ENCODE measurements at places on chromosomes 13 and 19.

GRCh38 chr19:33392341-33393285 lies 19.1 kb downstream of the CEBPG start:
- no peak for DNase-seq

GRCh38 chr13:21934284-21934683 lies 263.4 kb downstream of the FGF9 start:
- DNase-seq, result no peak

DNA sequence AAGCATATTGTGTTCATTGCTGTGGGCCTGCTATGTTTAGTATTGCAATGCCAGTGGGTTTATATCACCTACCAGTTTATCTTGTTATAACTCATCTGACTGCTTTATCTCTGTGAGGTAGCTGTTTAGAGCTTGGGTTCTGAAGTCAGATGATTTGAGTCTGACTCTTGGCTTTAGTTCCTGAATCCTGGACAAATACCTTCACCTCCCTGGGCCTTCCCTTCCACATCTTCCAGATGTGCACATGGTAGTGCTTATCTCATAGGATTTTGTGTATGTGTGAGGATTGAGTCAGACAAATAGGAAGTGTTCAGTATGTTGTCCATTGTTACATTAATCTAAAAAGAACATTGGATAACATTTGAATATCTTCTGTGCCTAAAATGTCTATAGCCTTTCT lies 63.5 kb upstream of the ANKRD10 start:
- no peak for DNase-seq

GRCh38 chr13:50080203-50080910 lies 65.1 kb downstream of the KCNRG start:
- DNase-seq, result peak; percentile 67

GRCh38 chr19:37953171-37953917 lies 46.3 kb downstream of the SIPA1L3 start:
- no peak for DNase-seq

DNA sequence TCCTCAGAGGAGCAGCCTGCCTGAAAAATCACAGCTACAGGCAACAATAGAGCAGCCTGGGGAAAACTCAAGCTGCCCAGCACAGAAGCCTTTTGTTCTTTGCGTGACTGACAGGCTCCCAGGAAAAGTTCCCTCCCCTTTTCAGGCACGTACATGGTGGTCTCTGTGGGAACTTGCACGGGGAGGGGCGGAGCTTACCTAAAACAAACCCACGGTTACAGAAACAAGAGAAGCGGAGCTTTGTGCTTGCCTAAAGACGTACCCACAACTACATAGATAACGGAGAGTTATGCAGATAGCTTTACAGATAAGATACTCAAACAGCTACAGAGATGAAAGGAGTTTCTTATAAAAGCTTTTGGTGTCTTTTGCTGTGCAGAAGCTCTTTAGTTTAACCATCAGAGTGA lies 11.4 kb downstream of the ETFB start:
- no peak for DNase-seq

DNA sequence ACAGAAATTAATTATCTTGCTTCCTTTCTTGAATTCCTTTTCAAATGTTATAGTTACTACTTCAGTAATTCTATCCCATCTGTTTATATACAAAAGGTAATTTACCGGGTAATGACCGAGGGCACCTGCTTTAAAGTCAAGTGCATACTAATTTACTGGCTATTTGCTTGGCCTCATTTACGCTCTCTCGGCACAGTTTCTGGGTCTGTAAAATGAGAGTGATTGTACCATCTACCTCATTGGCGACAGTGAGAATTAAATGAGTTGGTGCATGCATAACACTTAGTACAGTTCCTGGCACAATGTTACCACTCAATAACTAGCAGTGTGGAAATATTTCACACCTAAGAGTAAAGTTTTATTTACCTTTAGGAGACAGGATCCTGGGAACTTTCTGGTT lies 111.6 kb downstream of the GGACT start:
- no peak for DNase-seq

- no peak for DNase-seq
These were observed 17.8 kb upstream of the CCNA1 start for GRCh38 chr13:36414461-36414860.

DNA sequence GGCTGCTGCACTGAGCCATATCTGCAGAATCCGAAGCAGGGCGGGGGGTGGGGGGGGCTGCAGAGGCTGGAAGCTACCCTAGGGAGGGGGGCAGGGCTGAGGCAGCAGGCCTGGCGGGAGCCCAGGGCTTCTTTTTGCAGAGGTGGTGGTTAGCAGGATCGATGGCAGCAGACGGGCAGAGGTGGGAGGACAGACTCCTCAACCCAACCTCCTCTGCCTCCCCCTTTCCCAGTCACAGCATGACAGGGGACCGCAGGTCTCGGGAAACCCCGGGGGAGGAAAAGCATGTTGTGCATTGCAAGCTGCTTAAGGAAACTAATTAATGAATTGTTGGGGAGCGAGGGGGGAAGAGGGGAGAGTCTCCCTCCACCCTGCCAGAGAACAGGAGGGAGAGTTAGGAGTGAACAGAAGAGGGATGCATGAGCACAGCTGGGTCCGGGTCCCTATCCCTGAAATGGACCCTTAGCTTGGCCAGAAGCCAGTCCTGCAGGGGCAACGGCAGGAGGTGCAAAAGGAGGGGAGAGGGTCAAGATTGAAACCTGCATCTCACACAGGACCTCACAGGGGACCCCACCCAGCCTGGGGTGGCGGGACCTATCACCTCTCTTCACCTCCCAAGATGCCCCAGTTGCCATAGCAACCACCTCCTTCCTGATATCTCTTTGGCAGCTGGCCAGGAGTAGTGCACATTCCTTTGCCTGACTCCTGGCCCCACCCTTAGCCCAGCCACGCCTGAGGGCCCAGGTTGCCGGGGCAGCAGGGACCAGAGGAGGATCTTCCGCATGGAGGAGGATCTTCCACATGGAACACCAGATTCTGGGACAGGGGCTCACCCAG lies 1.8 kb downstream of the FXYD7 start:
- DNase-seq, result no peak

GRCh38 chr13:42394361-42394708 lies 122.4 kb downstream of the AKAP11 start:
- DNase-seq, result no peak

DNA sequence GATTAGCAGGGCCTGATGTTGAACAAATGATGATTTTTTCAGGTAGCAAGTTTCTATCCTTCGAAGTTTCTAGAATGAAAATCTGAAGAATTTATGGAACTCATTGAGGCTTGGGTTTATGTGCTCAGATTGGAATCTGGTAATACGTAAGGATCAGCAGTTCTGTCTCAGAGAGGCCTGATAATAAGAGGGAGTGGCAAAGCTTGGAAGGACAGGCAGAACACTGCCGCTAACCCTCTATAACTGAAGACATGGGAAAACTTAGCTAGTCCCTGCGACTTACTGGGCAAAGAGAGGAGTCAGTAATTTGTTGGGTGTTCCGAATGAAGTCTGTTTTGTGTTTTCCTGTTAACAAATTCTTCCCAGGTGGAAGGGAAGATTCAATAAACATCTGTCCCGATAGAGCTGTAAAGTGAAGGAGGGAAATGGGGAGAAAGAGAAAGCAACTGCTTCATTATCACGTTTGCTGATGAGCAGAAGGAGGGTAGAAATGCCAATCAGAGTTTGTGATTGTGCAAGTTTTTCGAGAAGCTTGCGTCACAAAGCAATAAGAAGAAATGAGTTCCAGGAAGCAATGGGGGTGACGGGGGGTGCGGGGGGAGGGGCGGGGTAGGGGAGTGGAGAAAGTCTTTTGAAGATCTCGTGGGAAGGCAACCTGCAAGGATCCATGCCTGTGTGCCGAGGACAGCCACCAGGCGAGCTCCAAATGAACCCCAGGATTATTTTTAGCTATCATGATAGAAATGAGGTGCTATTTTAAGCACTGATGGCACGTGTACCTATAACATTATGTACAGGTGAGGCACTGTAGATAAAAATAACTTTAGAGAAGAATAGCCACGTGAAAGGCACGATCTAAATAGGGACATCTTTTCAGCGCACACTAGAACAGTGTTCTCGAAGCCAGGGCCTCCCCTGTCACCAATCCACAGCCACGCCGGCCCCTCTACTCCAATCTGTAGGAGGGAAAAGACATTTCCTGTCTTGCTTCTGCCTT lies 224.1 kb downstream of the FGF9 start:
- no peak for DNase-seq

DNA sequence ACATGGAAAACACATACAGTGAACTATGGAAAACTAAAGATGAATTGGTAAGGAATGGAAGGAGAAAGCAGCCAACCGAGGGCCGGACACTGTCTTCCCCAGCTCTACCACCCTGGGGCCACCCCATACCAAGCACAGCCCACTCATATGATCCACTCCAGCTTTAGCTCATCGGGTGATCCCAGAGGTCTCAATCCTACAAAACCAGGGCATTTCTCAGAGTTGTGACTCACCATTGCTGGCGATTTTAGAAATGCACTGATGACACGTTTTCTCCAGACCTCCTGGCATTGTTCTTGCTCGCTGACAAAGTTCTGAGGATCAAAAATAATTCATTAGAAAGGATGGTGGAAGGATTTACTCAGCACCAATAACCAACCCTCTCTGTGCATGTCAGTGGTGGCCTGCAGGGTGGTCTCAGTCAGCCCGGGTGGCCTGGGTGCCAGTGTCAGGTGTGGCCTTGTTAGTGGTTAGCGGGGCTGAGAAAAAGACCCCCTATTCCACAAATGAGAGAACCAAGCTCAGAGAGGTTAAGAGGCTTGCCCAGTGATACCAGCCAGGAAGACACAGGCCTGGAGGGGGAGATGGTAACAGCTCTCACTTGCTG lies 6.6 kb downstream of the TMEM272 start:
- DNase-seq, result no peak

- DNase-seq, result no peak
These were observed 44.0 kb upstream of the KPNA3 start for GRCh38 chr13:49836516-49836915.

DNA sequence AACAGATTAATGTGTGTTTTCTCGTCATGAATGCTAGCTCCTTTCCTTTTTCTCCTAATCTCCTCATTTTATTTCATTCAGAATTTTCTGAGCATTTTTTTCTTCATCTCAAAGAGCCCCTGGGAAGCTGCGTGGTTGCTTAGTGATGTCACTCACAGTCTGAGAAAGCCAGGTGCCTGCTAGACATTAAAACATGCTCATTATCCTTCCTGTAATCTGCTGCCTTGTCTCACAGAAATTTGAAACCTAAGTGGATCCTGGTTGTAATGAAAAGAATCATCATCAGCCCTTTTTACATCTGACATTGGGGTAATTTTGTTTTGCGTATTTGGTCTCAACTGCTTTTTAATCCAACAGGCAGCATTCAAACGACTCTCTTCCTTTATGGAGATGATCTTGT lies 108.2 kb upstream of the RNF113B start:
- DNase-seq, result no peak

GRCh38 chr19:45638930-45639729 lies at the start of gene EML2:
EML2 (minus strand) TSS chr19:45639397; CDS start chr19:45639376, 21 bp downstream.
- peak; percentile 49 for DNase-seq

DNA sequence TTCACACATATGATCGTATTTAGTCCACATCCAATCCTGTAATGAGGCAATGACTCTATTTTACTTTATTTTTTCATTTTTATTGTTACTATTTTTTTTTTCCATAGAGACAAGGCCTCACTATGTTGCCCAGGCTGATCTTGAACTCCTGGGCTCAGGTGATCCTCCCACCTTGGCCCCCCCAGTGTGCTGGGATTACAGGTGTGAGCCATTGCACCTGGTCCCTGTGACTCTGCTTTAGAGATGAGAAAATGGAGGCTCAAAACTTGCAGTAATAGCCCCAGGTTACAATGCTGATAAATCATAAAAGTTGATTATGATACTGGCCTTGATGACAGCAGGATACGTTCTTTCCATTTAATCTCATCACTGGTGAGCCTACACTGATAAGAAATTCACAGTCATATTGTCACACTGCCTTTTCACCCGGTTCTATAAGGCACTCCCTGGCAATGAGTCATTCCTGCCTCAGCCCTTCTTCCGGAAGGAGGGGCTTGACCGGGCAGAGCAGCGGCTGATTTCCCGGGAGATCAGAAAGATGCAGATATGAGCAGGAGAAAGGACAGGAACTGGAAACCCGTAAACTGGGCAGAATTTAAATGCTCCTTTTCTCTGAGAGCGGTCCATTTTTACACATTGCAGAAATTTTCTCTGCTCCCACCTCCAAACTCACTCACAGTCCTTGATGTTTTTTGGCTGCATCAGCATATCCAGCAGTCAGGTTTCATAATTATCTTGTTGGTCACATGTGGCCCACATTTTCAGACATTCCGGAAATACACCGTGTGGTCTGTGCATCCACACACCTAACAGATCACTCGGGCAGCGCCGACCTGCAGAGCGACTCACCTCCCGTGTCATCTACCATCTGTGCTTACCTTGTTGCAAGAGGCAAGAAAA lies 616.4 kb downstream of the EFNB2 start:
- no peak for DNase-seq

GRCh38 chr13:50130123-50130946 lies 115.1 kb downstream of the KCNRG start:
- DNase-seq, result peak; percentile 31

DNA sequence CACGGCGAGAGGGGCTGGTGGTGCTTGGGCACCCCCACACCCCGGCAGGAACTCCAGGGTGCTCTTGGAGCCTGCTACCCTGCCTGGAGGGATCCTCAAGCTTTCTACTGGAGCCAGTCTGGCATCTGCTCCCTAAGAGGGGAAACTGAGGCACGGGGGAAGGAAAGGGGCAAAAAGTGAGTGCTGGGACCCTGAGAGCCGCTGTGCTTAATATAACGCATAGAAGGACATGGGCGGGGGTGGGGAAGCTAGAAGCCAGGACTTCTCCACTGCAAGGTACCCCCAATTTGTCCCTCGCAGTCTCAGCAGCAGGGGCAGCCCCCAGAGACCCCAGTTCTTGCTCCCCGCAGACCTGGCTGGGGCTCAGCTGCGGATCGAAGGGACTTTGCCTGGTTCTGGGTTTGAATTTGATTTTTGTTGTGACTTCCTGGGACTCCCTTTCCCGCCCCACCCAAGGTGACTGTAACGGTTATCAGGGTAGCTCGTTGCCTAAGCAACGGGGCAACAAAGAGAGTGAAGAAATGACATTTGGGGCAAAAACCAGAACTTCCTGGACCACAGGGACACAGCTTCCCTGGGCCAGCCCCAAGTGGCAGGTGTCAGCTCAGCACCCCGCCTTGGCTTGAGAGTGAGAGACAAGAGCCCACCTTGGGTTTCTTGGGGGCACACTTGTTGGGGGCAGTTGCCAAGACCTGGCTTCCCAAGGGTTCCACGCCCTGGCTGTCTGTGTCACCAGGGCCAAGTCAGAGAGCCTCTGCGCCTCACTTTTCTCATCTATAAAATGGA lies 638 bp downstream of the ADGRE5 start:
- peak; percentile 88 for DNase-seq

DNA sequence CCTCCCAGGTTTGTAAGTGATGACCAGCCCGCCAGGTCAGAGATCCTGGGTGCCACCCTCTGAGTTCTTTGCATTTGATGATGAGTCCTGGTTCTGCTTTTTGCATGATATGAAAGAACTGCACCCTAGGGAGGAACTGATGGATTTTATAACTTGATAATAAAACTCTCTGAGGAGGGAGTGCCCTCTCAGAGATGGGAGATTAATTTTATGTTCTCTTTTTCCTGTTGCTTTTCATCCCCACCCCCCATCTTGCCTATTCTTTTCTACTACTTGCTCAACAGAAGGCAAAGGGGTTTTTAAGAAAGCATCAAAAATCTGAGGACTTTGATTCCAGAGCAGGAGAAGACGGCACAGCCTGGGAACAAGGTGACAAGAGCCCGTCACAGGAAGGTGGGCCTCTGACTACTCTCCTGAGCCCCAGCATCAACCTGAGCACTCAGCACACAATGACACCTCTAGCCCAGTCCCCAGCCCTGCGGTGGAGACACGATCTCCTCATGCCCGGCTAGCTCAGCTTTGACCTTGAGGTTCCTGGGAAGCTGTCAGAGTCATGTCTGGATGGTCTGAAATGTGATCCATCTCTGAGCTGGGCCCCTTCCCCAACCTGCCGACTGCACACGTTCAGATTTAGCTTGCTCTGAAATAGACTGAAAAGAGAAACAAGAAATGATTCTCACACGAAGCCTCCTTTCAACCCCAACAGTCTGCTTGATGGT lies 69.1 kb downstream of the SIAH3 start:
- no peak for DNase-seq

All from stimulated activated effector memory CD8-positive, alpha-beta T cell treated with anti-CD3 and anti-CD28 coated beads, Interleukin-12 subunit alpha, Interleukin-12 subunit beta, amount 100 ng/mL, for 72 hours (primary cell).